Ureter (tissue), 1 donor: ENCODE measurements at places on chromosomes 12 and 14. TPM values are rescaled to one million over a fixed set of nuclear protein-coding genes. Genes with fewer than 3 reads are reported as not detected.

DNA sequence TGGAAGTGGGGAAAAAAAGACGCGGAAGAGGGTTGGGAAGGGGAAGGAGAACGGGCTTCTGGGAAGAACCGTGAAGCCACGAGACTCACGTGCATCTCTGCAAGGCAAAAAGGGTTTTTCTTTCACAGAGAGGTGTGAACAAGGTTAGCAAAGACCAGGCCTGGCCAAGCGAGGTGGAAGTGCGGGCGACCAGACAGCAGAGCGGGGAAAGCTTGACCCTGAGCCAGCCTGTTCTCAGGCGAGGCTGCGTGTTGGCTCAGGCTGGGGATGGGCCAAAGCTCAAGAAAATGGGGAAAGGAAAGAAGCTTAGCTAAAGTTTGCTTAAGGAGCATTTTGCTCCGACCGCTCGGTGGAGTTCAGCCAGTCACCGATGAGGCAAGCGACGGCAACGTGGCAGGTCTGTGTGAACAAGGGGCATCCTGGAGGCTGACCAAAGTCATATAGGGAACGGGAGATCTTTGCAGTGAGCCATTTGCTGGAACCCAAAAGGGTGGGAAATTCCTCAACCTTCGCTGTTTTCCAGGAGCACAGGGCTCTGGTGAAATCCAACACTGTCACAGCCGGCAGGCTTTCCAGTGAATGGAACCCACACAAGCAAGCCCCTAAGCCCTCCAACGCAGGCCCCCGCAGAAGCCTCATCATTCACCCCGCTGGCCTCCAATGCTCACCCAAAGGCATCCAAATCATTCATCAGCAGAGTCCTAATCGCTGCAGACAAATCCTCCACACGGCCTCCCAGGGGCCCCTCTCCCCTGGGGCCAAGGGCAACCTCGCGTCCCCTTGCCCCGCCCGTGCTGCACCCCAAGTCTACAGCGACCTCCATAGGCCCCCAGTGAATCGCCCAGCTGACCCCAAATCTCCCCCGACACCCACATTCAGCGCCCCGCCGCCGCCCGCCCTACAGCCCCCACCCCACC lies 754 bp downstream of the ZNF605 start:
- peak; percentile 54 for DNase-seq

DNA sequence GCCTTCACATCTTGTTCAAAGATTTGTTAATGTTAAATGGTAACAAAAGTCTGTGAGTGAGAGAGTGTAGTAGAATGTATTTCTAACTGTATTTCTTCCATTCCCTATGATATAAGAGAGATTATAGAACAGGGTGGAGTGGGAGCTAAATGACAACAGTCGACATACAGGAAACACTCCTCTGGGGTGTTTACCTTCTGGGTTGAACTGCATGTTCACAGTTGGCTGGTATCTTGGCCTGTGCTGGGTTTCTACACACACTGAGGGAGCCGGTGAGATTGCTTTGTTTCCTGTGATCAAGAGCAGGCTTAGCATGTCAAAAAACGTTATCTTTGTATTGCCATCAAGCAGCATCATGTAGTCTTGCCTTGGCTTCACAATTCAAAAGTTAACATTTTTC lies 274.3 kb upstream of the FAR2 start:
- DNase-seq: no peak

Gene LRP1-AS
- total RNA-seq: not detected

DNA sequence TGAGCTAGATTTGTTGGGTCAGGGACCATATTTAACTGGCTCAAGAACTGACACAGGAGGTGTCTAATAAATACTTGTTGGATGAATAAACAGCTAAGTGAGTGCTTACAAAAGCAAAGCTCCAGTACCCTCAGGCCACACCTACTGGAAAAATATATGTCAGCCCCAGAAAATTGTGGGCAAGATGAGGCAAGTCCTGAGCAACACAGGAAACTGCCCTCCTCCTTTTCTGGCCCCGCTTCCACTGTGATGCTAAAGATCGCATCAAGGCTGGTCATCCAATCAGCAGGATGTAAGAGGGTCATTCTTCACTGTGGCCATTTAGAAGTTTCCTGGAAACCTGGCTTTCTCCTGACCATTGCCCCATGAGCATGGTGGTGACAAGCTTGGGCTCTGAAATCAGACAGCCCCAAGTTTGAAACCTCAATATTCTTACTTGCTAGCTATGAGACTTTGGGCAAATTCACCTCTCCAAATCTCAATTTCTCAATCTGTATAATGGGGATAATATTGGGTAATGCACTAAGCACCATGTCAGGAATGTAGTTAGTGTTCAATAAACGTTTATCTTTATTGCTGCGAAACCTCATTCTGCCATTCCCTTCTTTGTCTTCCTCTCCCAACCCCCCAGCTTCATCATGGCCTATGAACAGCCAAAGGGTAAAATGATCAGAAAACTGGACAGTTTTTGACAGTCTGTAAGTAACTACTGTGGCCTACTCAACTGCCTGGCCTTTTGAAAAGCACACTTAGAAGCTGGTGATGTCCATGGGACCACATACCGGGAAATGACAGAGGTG lies 139.3 kb upstream of the PZP start:
- peak; percentile 57 for DNase-seq

GRCh38 chr14:77498984-77499527 lies 440 bp upstream of the ISM2 start:
- DNase-seq: no peak

DNA sequence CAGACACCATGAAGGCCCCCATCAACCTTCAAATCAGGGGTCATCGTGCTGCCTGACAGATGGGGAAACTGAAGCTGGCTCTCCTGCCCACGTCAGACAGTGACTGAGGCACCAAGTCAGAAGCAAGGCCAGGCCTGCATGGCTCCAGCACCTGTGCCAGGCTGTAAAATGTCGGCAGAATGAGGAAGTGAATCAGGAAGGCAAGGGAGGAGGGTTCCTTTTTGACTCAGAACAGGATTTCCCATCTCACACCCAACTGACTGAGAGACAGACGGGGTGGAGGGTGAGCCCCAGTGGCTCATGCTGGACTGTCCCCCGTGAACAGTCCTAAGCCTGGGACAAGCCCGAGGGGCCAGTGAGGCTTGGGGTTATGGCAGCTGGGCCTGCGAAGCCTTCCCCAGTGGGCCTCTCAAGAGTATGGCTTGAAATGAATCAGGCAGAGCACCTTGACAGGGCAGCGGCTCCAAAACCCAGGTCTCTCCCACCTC lies 20.9 kb downstream of the SYNE3 start:
- DNase-seq: no peak
